Stimulated activated CD4-positive, alpha-beta T cell treated with anti-CD3 and anti-CD28 coated beads, Interleukin-12 subunit alpha, Interleukin-12 subunit beta, amount 100 ng/mL, for 4 hours (primary cell): ENCODE measurements at places on chromosomes 3 and 15.

- no peak for DNase-seq
Measured at GRCh38 chr15:72153269-72154000, 35.2 kb downstream of the SENP8 start.

- DNase-seq = no peak
Measured at GRCh38 chr3:112114576-112115160, 18.4 kb downstream of the GCSAM start.

- no peak for DNase-seq
Measured at GRCh38 chr15:77144492-77145070, 73.7 kb upstream of the TSPAN3 start.

- peak; percentile 13 for DNase-seq
Measured at GRCh38 chr15:97234851-97235610, 725.5 kb upstream of the ARRDC4 start.
